ENCODE measurements at places on chromosomes 3 and 15.

GRCh38 chr15:57097246-57097645, 178.8 kb downstream of the TCF12 start:
- no peak for DNase-seq

DNA sequence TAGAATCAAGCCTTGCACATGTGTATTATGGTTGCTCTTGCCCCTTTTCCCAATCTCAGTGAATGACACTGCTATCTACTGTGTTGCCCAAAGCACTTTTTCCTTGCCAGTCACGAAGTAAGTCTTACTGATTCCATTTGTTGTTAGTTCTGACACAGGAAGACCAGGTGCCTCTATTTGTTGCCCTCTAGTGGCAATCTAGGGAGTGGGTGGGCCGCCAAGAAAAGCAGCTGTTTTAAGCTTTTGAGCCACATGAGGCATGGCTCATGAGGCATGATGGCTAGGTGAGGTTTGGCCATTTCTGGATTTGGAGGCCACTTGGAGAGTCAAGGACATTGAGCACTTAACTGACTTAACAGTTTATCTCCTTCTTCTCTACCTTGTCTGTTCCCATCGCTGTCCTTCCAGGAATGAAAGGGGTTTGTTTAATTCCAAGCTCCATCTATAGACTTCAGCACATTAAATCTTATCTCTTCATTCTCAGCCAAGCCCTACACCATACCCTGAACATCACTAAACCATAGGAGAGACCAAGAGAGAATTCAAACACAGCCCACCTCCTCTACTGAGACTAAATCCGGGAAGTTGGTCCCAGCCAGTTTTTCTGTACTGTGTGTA, 103.1 kb downstream of the HCN4 start:
- peak; percentile 51 for DNase-seq

DNA sequence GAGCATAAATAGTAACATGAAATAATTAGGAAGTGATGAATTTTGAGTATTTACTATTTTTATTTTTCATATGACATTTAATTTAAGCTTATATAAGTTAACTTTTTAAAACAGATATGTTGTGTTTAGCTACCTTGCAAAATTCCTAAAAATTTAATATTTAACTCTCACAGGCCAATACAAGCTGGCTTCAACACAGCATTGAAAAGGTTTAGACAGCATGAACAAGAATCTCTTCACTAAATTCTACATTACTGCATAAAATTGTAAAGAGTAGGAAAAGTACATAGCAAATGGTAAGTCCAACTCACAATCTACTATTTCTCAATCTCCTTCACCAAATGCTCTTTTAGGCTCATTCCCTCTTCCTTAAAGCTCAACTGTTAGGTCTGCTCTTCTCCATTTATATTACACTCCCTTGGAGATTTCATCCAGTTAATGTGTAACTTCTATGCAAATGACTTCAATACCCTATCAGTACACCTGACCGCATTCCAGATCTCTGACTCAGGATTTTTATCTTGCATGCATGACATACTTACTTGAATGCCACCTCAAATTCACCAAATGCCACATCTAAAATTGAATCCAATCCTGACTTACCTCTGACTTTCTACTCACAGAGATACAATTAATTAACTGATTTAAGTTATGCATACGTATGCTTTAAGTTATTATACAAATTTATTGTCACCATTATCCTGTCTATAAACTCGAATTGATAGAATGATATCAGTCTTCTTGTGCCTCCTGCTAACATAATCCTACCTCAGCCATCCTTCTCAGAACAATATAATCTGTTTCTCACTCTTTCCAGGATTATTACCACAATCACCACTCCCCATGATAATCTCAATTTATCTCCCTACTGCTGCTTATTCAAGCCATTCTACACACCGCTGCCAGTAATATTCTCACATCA, 127.0 kb downstream of the STAG1 start:
- DNase-seq: no peak

- no peak for DNase-seq
These were observed 171.8 kb upstream of the EIF1B start for GRCh38 chr3:40137591-40138295.

DNA sequence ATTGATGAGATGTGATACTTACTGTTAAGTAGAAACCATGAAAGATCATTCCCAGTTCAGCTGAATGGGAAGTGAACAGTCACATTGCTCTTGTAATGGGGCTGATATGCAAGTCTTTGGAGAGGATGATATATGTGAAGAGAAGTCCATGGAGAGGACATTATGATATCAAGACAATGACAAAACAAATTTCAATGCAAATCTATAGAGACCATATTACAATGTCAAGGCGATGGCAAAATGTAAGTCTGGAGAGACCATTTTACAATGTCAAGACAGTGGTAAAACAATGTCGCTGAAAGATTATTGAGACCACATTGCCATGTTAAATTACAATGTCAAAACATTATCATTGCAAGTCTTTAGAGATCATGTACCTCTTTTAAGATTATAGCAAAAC, 277.1 kb upstream of the MEIS2 start:
- DNase-seq: no peak

GRCh38 chr3:173584093-173584837, 186.7 kb downstream of the NLGN1 start:
- DNase-seq: peak; percentile 52

DNA sequence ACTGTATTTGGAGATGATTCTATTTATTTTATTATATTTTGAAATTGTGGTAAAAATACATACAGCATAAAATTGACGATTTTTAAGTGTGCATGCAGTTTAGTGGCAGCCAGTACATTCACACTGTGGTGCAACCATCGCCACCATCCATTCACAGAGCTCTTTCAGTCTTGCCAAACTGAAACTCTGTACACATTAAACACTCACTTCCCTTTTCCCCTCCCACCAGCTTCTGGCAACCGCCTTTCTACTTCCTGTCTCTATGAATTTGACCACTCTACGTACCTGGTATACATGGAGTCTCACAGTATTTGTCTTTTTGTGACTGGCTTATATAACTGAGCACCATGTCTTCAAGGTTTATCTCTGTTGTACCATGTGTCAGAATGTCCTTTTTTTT, 303.3 kb upstream of the ATP10A start:
- DNase-seq: no peak

- DNase-seq: no peak
These were observed 30.1 kb downstream of the SCN11A start for GRCh38 chr3:39021465-39022285.

GRCh38 chr15:99630607-99631131, 64.9 kb downstream of the MEF2A start:
- no peak for DNase-seq

- DNase-seq: no peak
These were observed 1112.6 kb downstream of the IGSF11 start for GRCh38 chr3:117922039-117922438.

DNA sequence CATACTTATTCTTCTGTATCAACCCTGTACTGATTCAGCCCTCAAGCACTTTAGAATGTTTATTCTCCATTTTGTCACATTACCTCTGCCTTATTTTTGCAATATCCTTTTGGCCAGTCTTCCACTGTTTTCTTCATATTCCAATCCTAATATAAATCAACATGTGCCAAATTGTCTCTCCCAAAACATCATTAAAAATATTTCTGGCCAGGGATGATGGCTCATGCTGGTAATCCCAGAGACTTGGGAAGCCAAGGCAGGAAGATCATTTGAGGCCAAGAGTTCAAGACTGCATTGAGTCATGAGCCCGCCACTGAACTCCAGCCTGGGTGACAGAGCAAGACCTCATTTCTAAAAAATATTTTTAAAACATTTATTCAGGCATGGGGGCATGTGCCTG, 641.4 kb upstream of the CBLB start:
- DNase-seq: no peak

DNA sequence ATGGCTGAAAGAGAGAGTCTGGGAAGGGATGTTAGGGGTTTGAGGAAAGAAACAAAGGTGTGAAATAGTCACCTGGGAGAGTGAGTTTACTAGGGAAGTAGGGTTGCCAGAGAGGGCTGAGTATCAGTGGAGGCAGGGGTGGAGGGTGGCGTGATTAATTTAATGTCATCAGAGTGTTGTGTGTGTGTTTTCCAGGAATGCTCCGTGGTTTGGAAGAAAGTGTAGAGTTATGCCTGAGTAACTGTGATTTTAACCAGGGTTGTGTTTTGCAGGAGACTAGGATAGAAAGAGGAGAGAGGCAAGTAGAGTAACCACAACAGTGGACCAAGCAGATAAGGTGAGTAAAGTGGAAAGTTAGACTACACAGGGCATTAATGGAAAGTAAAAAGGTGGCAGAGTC, 27.2 kb downstream of the PLD1 start:
- no peak for DNase-seq

GRCh38 chr3:71723452-71724170, 1.6 kb downstream of the EIF4E3 start:
- DNase-seq: no peak

GRCh38 chr15:56786966-56787365, 53.7 kb upstream of the ZNF280D start:
- no peak for DNase-seq

GRCh38 chr3:172036541-172037215, 2.7 kb upstream of the FNDC3B start:
- DNase-seq: no peak

GRCh38 chr3:195119461-195120266, 151.3 kb downstream of the XXYLT1 start:
- DNase-seq: no peak

GRCh38 chr15:54364961-54365360, 386.7 kb downstream of the UNC13C start:
- DNase-seq: no peak

GRCh38 chr3:17307482-17307881, 422.7 kb downstream of the PLCL2 start:
- DNase-seq: no peak

- no peak for DNase-seq
These were observed 85.1 kb downstream of the LPP start for GRCh38 chr3:188239035-188239434.

GRCh38 chr15:25486051-25486450, 47.2 kb upstream of the UBE3A start:
- no peak for DNase-seq

- DNase-seq: no peak
These were observed 15.5 kb upstream of the GATM start for GRCh38 chr15:45393851-45394250.

GRCh38 chr3:122102191-122102935, 47.2 kb downstream of the CD86 start:
- no peak for DNase-seq

- no peak for DNase-seq
These were observed 5.3 kb downstream of the PDIA5 start for GRCh38 chr3:123072152-123072551.

DNA sequence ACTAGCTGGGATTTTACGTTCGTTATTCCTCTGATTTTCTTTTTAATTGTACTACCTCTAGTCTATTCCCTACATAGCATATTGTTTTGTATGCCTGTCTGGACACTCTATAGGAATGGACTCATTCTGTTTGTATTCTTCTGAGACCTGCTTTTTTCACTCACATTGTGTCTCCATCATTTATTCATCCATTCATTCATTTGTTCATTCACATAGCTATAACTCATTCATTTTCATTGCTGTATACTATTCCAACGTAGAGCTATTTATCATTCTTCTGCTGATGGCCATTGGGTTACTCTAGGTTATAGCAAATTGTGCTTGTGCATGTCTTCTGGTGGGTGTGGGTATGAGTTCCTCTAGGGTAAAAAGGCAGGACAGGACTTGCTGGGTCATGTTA, 74.0 kb upstream of the SLC6A6 start:
- no peak for DNase-seq

DNA sequence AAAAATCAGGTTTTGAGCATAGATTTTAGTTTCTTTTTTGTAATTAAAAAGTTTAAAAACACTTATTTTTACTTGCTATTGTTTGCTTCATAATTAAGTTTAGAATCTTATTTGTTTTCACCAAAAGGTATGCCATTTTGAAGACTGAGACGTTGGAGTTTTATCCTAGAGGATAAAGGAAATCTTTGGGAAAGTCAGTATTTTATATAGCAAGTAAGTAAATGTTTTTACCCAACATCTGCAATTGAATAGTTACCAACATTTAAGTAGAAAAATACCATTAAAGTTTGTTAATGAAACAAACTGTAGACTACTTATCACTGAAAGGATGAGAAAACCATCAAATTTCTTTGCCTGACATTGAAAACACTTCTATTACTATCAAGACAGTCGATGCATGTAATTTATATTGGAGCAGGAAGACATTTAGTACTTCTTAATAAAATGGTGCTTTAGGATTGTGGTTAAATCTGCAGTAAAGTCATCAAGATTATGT, 14.0 kb upstream of the CHD2 start:
- DNase-seq: no peak

- DNase-seq: no peak
These were observed 88.3 kb upstream of the UBE3A start for GRCh38 chr15:25527118-25527517.

DNA sequence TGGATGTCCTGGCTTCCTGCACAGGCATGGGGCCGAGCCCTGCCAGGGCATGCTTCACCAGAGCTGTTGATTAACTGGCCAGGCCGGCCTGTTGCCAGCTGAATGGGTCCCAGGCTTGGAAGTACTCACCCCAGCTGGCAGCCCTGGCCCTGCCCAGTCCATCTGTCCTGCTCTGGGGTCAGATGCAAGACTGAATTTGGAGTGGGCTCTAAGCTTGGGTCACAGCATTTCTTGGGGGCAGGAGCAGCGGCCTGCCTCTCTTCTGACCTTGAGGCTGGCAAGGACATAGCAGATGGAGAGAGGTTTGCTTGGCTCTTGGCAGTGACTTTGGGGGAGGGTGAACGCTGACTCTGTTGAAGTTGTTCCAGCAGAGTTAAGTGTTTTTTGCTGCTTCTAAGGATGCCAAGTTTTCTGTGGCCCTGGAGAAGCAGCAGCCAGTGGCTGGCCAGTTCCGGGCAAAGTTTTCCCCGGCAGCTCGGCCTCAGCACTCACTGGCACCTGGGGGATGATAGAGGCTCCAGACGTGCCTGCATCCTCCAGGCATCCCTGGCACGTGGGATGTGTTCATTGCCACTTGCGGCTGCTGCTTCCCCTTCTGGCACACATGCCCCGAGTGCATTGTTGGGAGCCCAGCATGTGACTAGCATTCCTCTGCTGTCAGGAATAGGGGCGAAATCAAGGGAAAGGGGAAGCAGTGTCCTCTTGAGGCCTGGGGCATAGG, 22.9 kb downstream of the PDIA5 start:
- peak; percentile 58 for DNase-seq

GRCh38 chr15:57503911-57504598, 87.6 kb upstream of the MYZAP start:
- no peak for DNase-seq

- DNase-seq: no peak
These were observed 37.0 kb upstream of the PIK3R4 start for GRCh38 chr3:130783629-130784028.

- no peak for DNase-seq
These were observed 640.7 kb downstream of the FHIT start for GRCh38 chr3:60610441-60611112.

All from femur (tissue), 1 donor.